ENCODE measurements at places on chromosomes 6 and 20.
A peak's percentile ranks its signal among the peaks of the same experiment; 100 is the strongest.

GRCh38 chr20:19824861-19825260, 66.8 kb downstream of the RIN2 start:
- no peak for DNase-seq

GRCh38 chr6:144189351-144189750, 39.0 kb downstream of the STX11 start:
- no peak for DNase-seq

- no peak for DNase-seq
Measured at GRCh38 chr6:166619912-166620311, 7.1 kb downstream of the RPS6KA2 start.

GRCh38 chr6:83359638-83360037, 71.2 kb downstream of the ME1 start:
- DNase-seq = no peak

- DNase-seq = no peak
Measured at GRCh38 chr6:11711984-11712711, 66.5 kb downstream of the ADTRP start.

- DNase-seq = no peak
Measured at GRCh38 chr20:37890643-37891042, 12.3 kb upstream of the VSTM2L start.

- DNase-seq = no peak
Measured at GRCh38 chr6:140401761-140402160, 1027.3 kb upstream of the CITED2 start.

DNA sequence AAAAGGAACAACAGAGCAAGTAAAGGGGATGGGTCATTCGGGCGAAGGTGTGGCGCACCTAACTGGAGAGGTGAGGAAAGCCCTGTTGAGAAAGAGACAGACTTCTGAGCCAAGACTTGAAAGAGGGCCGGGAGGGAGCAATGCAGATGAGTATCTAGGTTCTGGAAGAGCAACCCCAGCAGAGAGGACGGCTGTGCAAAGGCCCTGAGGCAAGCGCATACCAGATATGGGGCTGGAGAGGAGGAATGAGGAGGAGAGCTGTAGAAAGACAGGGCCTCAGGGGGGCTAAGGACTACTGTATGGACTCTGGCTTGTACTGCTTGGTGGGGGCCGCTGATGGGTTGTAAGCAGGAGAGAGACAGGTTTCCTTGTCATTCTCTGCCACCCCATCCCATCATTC, 21.9 kb downstream of the TRERF1 start:
- DNase-seq = no peak

DNA sequence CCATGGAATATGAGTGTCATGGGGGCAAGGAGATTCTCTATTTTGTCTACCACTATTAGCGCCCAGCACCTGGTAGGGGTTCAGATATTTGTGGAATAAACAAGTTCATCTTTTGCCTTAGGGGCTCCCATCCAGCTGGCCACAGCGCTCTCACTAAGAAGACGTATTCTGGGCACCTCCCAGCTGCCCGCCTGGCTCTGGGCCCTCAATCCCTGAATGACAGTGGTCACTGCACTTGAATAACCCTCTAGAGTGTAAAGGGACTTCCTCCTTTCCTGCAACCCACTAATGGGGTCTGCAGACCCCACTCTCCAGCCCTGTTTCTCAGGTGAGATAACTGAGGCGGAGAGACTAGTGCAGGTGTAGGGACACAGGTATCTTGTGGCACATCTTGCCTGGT, 36.2 kb downstream of the SNX5 start:
- no peak for DNase-seq

DNA sequence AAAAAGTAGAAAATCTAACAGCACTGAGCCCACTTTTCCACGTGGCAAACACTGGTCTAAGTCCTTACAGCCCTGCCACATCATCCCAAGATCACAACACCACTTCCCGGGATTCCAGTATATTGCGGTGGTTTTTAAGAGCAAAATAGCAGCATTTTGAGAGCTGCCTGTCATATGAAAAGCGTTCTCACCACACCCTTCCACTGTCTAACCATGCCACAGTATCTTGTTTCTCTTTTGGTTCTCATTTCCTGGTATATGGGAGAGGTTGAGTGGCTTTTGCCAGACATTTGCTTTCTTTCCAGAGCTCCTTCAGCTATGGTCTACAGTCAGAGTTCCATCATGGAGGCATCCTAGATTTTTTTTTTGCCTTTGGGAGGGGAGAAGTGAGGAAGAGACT, 243.0 kb downstream of the TSHZ2 start:
- DNase-seq = peak; percentile 8

DNA sequence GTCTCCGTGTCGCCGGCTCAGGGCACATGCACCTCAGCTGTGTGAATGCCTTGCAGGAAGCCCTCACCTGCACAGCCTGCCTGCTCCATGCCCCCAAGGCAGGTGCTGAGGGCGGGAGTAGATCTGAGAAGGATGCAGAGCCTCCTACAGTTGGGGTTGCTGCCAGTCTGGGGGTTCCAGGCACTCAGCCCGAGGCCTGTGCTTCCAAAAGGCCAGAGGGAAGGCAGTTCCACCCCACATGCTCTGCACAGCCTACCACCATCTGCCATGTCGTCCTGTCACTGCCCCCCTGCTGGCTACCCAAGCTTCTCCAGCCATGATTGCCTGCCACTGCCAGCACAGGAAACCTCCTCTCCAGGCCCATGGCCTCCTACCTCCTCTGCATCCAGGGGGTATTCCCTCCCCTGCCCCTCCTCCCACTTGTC, 19.3 kb downstream of the ACSS1 start:
- DNase-seq = no peak

GRCh38 chr20:5539691-5540090, 210.5 kb upstream of the SHLD1 start:
- no peak for DNase-seq

DNA sequence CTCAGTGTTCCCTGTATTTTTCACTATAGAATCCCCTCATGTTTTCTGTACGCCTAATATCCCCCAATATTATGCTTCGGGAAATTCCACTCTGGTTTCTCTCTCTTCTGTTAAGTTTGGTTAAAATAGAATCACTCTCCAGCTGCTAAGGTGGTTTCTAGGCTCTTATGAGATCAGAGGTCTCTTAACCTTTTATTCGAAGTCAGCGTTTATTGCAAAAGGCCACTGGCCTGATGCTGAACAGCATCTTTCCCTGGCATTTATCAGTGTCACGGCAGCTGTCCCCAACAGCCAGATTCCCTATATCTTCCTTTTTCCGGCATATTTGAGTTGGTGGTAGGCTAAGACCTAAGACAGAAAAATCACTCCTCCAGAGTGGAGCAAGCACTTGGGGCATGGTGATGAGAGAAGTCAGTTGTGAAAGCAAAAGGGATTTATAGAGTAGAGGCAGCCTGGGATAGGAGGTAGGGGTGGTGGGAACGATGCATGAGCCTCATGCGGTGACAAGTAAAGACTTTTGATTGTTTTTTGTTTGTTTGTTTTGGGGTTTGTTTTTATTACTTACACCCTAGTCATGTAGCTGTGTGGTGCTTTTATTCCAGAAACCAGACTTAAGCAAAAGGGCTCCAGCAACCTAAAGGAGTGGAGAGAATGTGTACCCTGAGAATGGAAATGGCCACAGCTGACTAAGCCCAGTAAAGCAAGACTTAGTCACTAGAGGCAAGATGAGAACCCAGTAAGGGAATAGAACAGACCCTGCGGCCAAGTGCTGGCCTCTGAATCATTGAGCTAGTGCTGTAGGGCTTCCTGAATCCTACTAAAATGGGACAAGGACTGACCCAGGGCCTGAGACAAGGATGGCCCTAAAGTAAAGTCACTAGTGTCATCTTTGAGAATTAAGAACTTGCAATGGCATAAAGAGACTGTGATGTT, 233.0 kb upstream of the PRND start:
- no peak for DNase-seq

GRCh38 chr6:159163901-159164370, 5.3 kb upstream of the FNDC1 start:
- no peak for DNase-seq

DNA sequence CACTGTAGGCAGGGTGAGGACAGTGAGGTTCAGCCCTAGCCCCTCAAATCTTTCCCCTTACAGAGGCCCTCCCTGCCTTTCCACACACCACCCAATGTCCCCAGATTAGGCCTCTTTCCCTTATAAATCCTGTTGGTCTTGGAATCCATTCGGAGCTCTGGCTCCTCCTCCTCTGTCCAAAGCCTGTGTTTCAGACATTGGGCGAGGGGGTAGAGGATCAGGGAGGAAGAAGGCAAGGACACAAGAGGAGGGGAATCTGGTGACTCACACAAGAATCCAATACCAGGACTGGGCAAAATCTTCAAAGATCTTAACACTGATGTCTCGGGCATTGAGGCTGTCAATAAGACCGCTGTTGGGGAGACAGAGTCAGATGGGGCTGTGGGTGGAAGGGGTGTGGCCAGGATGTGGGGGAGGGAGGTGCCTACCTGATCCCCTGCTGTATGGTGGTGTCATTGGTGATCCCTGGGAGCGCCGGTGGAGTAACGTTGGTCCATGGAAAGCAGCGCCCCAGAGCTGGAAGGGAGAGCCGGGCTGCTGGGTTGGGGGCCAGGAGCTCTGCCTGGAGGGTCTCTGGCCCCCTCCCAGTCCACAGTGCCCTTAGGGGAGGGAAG, 7.6 kb downstream of the SLC44A4 start:
- no peak for DNase-seq

DNA sequence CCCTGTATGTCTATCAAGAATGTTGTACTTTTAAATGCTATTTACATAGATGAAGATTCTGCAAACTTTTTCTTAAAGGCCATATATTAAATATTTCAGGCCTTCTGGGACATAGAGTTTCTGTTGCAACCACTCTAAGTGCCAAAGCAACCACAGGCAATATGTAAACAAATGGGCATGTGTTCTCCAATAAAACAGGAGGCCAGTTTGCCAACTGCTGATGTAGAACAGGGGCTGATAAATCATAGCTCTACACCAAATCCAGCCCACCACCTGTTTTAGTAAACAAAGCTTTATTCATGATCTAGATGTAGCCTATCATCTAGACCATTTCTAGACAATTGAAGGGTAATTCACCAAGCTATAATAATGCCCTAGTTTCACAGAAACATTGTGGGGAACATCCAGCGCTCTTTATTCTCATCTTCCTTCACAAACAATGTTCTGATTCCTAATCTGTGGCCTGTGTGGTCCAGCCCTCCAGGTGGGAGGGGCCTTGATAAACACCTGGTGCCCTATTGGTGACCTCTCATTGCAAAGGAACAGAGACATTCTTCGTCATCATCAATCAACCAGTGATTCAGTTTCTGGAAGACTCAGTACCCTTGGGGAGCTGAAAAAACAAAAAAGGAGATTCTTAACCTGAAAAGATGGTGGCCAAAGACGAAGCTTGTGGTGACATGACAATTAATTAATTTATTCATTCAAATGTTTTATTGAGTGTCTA, 80.2 kb downstream of the PREP start:
- no peak for DNase-seq

GRCh38 chr20:57966620-57967019, 256.8 kb upstream of the PMEPA1 start:
- no peak for DNase-seq

GRCh38 chr6:26024651-26025046, 62.0 kb downstream of the TRIM38 start:
- no peak for DNase-seq

GRCh38 chr6:42251911-42252637, 34.4 kb upstream of the MRPS10 start:
- DNase-seq = no peak

DNA sequence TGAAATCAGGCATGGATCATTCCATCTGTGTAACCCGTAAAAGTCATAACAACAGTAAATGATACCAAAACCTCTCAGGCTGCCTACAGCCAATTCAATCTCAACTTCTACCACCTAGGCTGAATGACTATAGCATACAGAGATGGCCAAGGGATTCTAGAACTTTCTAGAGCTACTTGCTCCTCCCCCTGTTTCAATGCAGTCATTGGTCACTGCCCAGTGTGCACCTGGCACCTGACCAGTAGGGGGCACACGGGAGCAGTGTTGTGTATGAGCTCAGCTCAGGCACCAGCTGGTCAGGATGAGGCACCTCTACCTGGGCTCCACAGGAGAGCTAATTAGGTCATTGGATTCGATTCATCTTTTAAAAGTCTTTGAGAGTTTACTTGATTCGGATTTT, 86.2 kb downstream of the PLEKHG1 start:
- DNase-seq = no peak
